Mesothelial cell of epicardium (in vitro differentiated cells): ENCODE measurements at places on chromosomes 3 and 15. TPM values are rescaled to one million over a fixed set of nuclear protein-coding genes. Genes with fewer than 3 reads are reported as not detected.

Gene DPH3
- total RNA-seq, result 15.4 to 19.3 TPM (median 17.2 TPM) in 3 replicates

Gene CPN2
- not detected in 3 replicates for total RNA-seq

- peaks cover 20% of the 10 kb centered on the region for H3K4me1 ChIP-seq
- no peaks in the 10 kb centered on the region for H3K36me3 ChIP-seq
- no peak overlapping the region for H3K27ac ChIP-seq
- H3K27me3 ChIP-seq, result no peaks in the 10 kb centered on the region
- H3K4me3 ChIP-seq, result no peak overlapping the region
Observed at GRCh38 chr3:108085810-108086350, 5.0 kb downstream of the CD47 start.

DNA sequence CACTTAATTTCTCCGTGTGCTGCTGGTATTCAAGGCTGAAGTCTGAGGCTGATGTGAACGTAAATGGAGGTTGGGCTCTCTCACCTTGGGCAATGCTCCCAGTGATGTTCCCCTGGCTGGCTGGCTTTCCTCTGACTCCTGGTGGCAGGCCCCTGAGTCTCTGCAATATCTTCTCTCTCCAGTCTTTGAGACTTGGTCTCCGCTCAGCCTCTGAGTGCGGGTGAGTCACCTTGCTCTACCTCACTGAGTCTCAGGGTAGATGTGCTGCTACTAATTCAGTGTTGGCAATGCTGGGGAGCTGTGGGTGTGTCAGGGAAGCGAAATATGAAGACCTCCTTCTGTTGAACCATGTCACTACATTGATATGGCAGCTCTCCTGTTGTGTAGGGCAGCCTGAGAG is 31.3 kb upstream of the TRIM59 start:
- no peaks in the 10 kb centered on the region for H3K36me3 ChIP-seq
- H3K4me3 ChIP-seq, result no peak overlapping the region
- DNase-seq, result no peak

DNA sequence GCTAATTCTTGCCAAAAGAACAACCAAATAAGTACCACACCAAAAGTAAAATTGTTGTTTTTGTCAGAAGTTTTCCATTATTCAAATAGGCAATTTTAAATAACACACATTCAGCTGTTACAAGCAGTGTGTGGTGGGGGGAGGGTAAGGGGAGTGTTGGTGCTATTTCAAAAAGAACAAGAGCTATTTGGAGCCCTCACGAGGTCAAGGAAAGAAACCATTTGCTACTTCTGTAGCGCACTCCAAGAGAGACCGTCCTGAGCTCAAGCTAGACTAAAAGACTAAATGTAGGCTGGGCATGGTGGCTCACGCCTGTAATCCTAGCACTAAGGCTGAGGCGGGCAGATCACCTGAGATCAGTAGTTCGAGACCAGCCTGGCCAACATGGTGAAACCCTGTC is 21.2 kb upstream of the IGF2BP2 start:
- H3K36me3 ChIP-seq, result no peaks in the 10 kb centered on the region
- H3K4me1 ChIP-seq, result peaks cover 6% of the 10 kb centered on the region
- peaks cover 6% of the 10 kb centered on the region for H3K27me3 ChIP-seq
- H3K4me3 ChIP-seq, result no peak overlapping the region

DNA sequence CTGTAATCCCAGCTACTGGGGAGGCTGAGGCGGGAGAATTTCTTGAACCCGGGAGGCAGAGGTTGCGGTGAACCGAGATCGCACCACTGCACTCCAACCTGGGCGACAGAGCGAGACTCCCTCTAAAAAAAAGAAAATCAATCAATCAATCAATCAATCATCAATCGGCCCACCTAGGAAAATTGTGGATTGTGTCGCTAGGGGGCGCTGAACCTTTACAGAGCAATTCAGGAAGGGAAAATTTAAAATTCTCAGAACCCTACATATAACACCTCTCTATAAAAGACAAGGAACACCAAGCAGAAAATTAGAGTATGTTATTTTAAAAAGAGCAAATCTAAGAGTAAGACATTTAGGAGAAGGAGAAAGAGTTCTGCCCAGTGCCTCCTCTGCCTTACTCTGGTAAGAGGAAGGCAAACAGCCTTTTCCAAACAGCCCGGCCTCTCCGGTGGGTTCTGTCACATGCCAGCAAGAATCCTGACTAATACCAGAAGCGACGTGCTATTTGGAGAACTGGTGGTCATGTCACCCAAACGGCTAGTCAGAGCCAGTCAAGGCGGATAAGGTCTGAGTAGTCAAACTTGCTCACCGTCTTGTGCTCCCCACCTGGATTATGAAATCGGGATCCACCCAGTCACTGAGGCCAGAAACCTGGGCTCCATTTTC is 22.3 kb upstream of the SMCO1 start:
- H3K4me1 ChIP-seq, result no peaks in the 10 kb centered on the region
- DNase-seq, result no peak
- peaks cover 5% of the 10 kb centered on the region for H3K27me3 ChIP-seq
- H3K27ac ChIP-seq, result no peak overlapping the region
- no peaks in the 10 kb centered on the region for H3K36me3 ChIP-seq
- H3K4me3 ChIP-seq, result no peak overlapping the region
